ENCODE measurements at places on chromosomes 16 and 17.

- DNase-seq = no peak
Observed at GRCh38 chr17:19978805-19979211, 1.2 kb upstream of the AKAP10 start.

DNA sequence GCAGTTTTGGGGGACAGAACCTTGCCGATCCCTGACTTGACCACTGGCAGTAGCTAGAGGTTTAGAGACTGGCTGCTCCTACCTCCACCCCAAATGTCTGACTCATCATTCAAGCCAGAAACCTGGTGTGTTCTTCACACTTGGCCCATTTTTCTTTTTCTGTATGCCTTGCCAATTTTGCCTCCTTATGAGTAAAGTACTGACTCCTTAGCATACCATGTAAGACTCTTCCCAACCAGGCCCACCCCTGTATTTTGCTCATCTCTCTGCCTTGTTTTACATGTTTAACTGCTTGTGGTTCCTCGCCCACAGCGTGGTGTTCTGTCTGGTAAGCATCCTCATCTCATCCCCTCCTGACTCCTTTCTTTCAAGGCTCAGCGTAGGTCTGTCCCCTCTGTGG lies 37.9 kb downstream of the NUP88 start:
- no peak for DNase-seq

DNA sequence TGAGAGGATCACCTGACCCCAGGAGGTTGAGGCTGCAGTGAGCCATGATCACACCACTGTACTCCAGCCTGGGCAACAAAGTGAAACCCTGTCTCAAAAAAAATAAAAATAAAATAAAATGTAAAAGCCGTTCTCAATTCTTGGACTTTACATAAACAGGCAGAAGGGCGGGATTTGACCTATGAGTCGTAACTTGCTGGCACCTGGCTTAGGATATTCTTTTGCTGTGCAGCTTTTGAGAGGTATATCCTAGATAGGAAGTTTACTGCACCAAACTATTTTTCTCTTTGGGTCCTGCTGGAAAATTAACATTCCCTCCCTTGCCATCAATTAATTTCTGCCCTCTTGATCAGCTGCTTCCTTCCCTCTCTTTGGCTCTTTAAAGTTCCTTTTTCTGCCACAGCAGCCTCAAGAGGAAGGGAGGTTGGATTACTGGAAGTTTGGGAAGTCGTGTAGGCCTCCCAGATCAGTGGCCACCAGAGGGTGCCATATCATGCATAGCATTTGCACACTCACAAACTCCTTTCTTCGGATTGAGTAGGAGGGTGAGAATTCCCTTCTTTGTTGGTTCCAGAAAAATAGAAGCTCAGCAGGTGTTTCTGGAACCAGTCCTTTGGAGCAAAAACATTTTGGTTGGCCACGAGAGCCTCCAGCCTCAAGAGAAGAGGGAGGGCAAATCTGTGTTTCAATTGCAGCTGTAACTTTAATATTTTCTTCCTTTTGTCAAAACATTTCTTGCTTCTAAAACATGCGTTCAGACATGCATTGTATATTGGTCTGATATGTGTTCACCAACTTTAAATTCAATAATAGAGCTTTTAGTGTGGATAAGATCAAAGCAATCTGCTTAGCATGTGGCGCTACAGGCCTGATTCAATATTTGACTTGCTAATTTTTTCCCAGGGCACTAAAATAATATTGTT lies 147.3 kb downstream of the CCDC182 start:
- no peak for DNase-seq

GRCh38 chr16:71201556-71201955 lies 29.0 kb downstream of the HYDIN start:
- DNase-seq = no peak

DNA sequence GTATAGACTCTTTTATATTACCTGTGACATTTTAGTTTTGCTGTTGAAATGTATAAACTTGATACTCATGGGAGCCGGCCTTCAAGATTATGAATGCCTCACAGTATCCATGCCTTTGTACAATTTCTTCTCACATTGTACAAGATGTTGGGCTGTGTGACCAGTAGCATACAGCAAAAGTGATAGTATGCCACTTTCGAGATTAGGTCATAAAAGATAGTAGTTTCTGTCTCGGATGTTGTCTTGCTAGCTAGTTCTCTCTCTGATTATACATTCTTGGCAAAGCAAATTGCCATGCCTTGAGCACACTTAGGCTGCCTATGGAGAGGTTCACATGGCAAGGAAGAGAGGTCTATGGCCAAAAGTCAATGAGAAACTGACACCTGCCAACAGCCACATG lies 1309.8 kb upstream of the CDH8 start:
- DNase-seq = no peak

- no peak for DNase-seq
Observed at GRCh38 chr17:57723427-57724025, 21.6 kb downstream of the CCDC182 start.

DNA sequence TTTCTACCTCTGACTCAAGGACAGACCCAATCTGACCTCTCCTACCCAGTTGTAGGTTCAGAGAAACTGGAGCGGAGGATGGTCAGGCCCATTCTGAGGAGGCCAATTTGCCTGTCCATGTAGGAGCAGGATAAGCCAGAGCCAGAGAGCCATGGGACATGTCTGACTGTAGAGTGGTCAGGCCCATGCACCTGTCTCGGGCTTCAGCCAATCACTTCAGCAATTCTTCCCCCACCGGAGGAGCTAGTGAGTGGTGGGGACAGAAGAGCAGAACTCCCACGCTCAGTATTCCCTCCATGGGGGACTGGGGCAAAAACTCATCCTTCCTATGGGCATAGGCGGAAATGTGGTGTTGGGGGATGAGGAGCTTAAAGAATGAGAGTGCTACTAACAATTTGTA lies 14.3 kb downstream of the DCAF7 start:
- DNase-seq = no peak

GRCh38 chr16:1700246-1700645 lies 5.7 kb upstream of the MAPK8IP3 start:
- no peak for DNase-seq

DNA sequence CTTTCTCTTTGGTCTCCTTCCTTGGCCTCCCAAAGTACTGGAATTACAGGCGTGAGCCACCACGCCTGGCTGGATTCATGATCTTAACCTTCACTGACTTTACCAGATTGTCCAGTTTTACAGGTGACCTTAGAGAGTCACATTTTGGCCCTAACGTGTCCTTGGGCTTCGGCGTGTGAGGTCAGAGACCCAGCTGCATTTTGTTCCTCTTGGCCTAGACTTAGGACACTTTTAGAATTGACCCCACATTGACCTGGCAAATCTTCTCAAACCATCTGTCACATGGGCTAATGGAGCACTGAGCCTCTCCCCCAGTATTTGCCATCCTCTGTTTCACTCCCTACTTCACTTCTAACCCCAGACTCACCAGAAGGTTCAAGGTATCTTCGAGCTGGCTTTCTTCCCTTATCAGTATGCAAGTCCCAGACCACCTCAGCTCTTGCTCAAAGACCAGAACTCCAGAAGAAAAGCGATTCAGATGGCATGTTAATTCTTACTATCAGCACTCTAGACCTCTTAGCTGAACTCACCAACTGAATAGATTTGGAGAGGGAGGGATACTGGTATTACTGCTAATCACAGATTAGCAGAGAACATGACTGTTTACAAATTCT lies 1.7 kb upstream of the CYTH1 start:
- DNase-seq = no peak

GRCh38 chr17:70517816-70518215 lies 348.5 kb downstream of the KCNJ2 start:
- DNase-seq = no peak

DNA sequence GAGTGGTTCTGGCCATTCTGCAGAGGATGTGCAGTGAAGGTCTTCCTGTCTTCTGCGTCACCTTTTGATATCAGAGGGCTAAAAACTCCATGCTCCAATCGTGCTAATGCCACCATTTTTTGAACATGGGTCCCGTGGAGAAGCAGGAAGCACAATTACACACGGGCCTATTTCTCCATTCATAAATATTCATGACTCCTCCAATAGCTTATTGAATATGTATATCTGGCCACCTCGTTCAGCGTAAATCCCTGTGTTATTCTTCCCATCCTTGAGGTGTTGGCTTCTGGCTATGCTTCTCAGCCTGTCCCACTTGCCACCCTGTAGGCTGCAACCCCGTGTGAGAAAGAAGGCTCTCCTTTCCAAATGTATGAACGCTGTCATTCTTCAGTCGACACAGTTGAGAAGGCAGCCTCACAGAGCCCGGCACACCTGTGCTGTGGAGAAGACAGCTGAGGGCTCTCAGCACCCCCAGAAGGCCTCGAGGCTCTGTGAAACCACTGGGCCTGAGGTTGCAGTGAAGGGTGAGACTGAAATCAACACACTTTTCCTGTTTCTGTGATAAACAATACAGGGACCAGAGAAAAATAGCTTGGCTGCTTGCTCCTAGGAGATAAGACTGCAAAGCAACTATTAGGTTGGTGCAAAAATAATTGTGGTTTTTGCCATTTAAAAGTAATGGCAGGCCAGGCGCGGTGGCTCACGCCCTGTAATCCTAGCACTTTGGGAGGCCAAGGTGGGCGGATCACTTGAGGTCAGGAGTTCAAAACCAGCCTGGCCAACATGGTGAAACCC lies 4.9 kb upstream of the ANKRD40CL start:
- DNase-seq = no peak

GRCh38 chr16:22004341-22004740 lies 3.4 kb upstream of the PDZD9 start:
- no peak for DNase-seq

- DNase-seq = no peak
Observed at GRCh38 chr17:81390029-81390872, 5.0 kb upstream of the BAHCC1 start.

- peak; percentile 15 for DNase-seq
Observed at GRCh38 chr17:48262982-48263730, 155.6 kb downstream of the SNX11 start.

DNA sequence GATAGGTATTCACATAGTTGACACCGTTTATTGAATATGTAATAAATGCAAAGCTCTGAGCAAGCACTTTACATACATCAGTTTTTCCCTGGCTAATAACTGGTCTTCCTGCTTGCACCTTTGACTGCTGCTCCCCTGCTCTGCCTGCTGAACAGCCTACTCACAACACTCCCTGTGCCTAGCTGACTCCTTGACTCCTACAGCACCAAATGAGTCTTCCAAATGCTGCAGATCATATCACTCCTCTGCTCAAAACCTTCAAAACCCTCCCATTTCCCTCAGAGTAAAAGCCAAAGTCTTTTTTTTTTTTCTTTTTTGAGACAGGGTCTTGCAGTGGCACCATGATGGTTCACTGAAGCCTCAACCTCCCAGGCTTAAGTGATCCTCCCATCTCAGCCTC lies 18.5 kb downstream of the EFCAB3 start:
- no peak for DNase-seq

DNA sequence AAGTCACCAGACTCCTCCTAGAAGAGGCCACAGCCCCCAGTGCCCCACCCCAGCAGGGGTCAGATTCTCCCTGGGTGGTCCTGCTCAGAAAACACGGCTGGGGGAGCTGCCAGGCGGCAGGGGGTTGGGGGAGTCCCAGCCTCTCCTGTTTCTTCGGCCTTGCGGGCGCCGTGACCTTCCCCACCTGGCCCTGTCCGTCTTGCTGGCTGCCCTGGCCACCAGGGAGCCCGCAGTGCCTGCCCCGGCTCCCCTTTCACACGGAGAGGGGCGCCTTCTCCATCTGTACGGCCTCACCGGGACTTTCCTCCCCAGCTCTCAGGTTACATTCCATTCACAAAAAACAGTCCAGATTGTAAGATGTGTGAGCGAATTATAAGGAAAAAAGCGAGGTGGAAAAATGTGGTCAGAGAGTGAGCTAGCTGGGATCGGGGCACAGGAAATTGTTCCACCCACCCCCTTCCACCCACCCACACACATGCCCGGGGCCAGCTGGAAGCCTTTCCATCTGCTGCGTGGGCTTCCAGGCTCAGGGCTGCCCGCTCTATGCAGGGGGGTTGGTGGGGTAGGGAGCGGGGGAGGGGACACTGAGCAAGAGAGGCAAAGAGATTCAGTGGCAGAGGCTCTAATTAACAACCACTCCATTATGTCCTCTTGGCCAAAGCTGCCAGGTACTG lies 14.6 kb upstream of the CIBAR2 start:
- DNase-seq = no peak

- DNase-seq = no peak
Observed at GRCh38 chr17:82871056-82871775, 31.4 kb upstream of the ZNF750 start.
